ENCODE measurements at places on chromosomes 2 and 18.

DNA sequence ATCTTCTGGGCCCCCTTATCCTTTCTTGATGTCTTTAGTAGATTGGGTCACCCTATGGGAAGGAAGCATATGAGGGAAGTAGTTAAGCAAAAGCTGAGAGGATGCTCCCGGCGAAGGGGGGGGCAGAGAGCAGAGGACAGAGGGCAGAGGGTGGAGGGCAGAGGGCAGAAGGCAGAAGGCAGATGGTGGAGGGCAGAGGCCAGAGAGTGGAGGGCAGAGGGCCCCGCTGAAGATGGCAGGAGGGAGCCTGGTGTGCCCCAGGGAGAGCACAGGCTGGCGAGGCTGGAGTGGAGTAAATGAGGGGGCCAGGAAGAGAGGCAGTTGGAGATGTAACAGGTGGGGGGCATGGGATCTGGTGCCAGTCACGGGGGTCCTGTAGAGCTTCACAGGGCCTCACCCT lies 7.0 kb downstream of the MLPH start:
- DNase-seq, result no peak

DNA sequence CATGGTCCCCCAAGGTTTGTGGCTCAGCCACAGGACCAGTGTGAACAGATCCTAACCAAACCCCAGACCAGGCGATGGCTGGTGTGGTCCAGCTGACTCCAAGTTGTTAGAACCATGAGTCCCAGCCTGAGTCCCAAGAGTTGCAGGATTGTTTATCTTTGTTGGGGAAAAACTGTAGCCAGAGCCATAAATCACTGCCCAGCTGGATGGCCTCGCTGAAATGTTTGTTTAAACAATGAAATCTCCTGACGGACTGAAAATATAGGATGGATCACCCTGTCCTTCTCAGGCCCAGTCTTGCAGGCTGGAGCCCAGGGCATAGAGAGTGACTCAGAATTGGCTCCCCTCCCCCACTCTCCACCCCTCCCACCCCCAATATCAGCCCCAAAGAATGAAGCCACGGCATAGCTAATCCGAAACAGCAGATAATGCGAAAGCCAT lies 36.4 kb downstream of the PKDCC start:
- DNase-seq, result peak; percentile 97

DNA sequence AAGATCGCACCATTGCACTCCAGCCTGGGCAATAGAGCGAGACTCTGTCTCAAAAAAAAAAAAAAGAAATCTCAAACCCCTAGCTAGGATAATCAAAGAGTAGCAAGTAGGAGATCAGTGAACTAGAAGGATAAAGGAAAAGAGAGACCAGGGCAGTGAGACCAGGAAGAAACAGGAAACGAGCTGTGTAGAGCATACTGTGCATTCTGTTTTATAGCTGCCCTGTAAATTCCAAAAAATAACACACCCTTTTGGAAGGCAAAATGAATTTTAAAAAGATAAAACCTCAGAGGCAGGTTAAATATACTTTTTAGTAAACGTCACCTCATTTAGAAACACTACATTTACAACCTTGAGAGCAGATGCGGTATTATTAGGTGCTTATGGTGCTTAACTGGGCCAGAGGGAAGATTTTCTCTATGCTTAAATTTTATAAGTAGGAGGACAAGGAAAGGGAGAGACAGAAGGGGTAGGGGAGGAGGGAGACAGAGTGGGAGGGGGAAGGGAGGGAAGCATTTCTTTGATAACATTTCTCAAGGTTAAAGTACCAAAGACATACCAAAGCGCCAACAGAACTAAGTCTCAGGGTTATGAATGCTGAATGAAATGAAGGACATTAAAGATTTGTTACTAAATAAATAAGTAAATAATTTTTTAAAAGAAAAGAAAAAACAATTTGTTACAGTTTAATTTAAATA lies 30.1 kb downstream of the FEZ2 start:
- no peak for DNase-seq

- DNase-seq, result no peak
Measured at GRCh38 chr2:62144689-62145477, 51.0 kb upstream of the B3GNT2 start.

- DNase-seq, result no peak
Measured at GRCh38 chr2:3664925-3665324, 6.9 kb downstream of the ALLC start.

- no peak for DNase-seq
Measured at GRCh38 chr2:105954891-105955290, 210.2 kb downstream of the NCK2 start.

DNA sequence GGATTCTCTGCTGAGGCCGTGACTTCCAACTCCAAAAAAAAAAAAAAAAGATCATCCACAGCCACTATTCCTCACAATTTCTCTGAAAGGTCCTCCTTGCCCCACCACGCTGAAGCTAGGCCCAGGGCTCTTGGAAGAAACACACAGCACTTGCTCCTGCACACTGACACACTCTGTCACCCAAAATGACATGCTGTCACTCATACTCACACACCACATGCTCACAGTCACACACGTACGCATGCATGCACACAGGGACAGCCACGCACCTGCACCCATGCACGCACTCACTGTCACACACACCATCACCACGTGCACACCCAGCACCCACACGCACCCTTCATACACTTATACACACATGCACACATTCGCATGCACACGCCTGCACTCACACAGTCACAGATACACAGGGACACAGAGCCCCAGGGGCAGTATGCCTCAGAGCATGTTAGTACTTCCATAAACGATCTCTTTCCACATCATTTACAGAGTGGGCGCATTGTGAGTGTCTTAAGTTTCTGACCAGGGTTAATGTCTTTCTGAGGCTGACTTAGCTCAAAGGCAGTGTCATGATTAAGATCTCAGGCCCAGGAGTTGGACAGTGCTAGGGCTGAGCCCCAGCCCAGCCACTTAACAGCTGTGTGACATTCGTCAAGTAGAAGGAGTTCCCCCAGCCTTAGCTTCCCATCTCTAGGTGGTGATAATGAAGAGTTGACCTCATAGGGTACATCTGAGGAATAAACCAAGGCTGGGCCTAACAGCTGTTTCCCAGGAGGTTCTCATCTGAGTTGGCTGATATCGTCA lies 93.4 kb downstream of the GLI2 start:
- no peak for DNase-seq

DNA sequence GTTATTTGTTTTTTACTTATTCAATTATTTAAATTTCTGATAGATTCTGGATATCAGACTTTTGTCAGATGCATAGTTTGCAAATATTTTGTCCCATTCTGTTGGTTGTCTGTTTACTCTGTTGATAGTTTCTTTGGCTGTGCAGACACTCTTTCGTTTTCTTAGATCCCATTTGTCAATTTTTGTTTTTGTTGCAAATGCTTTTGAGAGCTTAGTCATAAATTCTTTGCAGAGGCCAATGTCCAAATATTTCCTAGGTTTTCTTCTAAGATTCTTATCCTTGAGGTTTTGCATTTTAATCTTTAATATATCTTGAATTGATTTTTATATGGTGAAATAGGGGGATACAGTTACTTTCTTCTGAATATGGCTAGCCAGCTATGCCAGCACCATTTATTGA lies 112.7 kb upstream of the SESTD1 start:
- peak; percentile 47 for DNase-seq
